ENCODE measurements at places on chromosomes 11 and 22.
A peak's percentile ranks its signal among the peaks of the same experiment; 100 is the strongest.

DNA sequence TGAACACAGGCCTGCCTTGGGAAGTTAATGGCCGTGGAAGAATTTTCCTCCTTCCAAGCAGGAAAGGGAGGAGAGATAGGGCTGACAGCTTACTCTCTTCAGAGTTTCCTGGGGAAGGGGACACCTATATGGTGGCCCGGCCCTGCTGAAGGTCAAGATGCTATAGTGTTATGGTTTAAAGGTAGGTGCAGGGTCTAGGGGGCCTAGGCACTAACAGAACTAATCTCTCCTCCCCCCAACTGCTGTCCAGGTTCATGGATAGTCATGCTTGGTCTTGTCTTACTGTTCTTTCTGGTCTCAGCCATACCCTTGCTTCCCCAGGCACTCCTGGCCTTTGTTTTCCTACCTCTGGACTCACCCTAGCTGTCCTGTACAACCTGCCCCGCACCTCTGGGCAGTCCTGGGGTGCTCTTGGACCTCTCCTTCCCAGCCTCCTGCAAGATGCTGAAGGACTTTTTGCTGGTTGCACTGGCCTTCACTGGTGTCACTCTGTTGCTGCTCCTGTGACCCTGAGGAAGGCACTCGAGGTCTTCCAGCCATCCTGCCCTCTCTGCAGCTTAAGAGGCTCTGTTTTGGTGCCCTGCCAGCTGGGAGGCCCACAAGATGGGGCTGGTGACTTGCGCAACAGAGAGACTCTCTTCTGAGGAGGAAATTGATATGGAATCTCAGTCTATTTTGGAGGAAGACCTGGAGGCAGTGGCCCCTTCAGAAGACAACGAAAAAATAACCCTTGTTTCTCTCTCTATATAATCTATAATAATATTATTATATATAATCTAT, 17.9 kb downstream of the SEC14L3 start:
- DNase-seq, result peak; percentile 26

DNA sequence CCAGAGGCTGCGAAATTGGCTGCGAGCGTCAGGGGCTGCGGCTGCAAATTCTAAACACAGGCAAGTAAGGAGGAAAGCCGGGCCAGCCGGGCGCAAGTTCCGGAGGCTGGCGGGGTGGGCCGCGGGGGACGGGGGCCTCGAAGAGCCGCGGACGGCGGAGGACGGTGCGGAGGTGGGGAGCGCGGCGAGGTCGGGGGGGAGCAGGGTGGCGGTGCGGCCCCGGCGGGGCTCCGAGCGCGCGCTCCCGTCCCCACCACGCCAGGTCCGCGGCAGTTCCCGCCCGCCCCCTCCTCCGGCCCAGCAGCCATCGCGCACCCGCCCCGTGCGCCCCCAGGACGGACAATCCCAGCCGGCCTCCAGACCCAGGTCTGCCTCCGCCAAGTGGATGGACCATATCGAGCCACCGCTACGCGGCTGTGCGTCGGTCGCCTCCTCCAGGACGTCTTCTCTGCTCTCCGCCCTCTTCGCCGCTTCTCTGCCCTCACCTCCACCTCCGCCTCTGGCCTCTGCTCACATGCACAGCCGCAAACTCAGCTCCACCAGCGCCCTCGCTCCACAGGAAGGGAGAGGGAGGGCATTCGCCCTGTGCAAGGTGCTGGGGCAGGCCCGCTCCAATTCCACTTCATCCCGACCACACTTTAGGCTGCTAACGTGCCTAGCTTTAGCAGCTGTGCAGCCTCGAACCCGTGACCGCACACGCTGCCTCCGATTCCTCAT, 7.2 kb downstream of the ELFN2 start:
- DNase-seq, result no peak

DNA sequence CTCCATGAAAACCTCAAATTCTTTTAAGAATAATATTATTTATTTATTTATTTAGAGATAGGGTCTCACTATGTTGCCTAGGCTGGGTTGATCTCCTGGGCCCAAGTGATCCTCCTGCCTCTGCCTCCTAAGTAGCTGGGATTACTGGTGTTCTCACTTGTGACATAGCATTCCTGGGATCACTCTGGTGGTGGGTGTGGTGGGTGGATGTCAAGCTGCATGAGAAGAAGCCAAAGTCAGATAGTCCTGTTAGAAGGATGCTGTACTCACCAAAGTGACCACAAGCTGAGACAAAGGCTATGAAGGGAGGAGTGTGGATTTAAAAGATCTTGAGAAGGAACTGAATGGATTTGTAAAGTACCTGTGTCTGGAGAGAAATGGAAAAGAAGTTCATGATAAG, 87.9 kb upstream of the SPON1 start:
- no peak for DNase-seq

DNA sequence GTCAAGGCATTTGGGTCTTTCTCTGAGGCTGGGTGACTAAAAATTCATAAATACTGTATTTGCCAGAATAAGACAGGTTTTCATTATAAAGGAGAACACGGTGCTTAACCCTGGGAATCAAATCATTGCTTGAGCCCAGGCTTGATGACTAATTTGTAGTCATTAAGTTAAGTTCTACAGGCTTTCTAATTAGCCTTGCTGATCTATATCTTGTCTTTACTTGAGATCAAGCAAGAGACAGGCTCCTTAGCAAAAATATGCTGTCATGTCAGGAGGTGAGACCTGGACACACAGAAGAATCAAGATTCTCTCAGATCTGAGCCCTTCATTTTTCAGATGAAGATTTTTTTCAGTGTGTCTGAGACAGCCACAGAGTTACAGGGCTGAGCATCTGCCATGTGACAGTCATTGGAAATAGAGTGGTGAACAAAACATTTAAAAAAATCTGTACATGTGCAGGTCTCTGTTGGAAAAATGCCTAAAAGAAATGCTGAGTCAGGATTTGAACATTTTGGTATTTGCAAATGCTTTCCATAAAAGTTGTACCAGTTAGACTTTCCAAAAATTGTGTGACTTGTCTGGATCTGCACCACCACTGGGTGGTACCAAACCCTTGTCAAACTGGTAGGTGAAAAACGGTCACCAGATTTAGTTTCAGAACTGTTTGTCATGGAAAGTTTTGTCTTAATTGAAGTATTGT, 14.6 kb downstream of the ACAT1 start:
- peak; percentile 55 for DNase-seq

- no peak for DNase-seq
Measured at GRCh38 chr11:118206391-118207031, 18.3 kb downstream of the JAML start.

DNA sequence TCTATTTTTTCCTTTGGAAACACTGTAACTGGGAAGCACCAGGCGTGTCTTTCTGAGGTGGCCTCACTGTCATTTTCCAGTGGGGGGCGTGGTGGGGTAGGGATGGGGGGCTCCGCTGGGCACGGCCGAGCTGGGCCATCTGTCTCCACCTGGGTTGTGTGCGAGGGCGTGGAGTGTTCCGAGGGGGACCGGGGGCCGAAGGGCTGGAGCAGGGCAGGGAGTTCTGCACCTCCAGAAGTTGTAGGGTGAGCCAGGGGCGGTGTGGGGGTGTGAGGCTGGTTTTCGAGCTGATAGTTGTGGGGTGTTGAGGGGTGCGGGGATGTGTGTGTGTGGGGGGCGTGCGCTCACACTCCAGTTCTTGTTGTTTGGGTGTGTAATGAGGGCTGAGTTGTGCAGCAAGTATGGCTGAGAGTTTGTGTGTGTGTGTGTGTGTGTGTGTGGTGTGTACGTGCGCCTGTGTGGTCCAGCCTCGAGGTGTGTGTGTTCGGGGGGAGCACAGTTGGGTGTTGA, 10.8 kb downstream of the YPEL4 start:
- DNase-seq, result no peak

GRCh38 chr11:72842653-72843330, 28.6 kb downstream of the ATG16L2 start:
- DNase-seq, result no peak

- no peak for DNase-seq
Measured at GRCh38 chr11:15662285-15662684, 547.6 kb downstream of the INSC start.

DNA sequence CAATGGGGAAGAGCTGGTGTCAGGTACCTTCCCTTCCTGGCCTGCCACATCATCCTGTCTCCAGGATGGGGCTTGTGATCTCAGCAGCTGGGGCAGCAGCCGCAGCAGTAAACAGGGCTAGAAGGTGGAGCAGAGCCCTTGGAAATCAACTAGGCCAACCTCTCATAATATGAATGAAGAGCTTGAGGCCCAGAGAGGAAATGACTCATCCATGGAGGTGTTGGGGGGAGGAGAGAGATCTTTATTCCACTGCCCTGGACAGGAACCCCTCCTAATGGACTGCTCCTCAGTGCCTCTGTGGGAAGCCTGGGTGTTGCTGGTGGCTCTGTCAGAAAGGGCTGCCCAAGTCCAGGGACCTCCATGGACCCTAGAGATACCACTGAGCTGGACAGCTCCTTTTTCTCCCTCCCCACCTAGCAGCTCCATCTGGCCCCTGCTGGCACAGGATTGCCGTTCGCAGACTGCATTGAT, 111.8 kb downstream of the OSBP2 start:
- DNase-seq, result peak; percentile 52

GRCh38 chr11:110029714-110030113, 63.5 kb upstream of the ZC3H12C start:
- DNase-seq, result no peak

Measured in choroid plexus epithelial cell (primary cell).